Activated naive CD4-positive, alpha-beta T cell treated with anti-CD3 and anti-CD28 coated beads, Interleukin-2, amount 50 U/mL, for 72 hours (primary cell): ENCODE measurements at places on chromosomes 4 and X. TPM values are rescaled to one million over a fixed set of nuclear protein-coding genes. Genes with fewer than 3 reads are reported as not detected.
A peak's percentile ranks its signal among the peaks of the same experiment; 100 is the strongest.

DNA sequence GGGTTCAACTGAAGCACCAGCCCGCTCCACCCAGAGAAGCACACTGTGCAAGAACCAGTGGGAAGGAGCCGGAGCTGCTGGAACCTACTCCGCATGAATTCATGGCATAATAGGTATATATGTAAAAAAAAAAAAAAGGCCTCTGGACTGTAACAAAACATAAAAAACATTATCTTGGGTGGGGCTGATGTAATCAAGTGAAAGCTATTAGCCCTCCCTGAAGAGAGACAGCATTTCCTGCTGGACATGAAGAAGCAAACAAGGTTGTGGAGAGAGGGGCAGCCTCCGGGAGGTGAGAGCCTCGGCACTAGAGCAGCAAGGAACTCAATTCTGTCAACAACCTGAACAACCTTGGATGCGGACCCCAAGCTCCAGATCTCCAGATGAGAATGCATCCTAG is 50.7 kb downstream of the PLAC1 start:
- no peak for DNase-seq

DNA sequence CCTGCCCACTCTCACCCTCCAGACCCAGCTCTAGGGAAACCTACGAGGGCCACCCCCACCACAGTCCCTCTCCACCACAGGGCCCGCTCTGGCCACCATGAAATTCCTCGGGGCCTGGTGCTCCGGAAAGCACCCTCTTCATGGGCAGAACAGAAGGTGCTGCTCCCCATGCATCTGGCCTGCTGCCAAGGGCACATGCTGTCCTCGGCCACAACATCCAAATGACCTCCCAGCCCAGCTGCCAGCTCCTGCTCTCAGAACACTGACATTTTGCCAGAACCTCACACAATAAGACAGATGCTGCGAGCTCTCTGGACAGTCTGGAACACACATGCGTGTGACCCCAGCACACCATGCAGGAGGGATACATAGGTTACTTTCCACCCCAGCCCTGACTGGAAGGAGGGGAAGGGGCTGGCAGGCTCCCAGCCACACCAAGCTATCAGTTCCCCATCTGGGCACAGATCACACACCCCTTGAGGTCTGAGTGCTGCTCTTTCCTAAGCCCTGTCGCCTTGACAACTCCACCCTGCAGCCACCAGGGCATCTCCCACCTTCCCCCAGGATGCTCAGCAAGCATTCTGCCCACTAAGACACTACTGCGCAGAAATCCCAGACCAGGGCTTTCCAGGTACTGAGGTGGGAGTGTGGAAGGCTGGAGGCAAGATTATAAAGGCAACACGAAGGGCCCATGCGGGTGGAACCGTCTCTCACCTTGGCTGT is 5.8 kb downstream of the CCNQ start:
- no peak for DNase-seq

GRCh38 chr4:185772391-185773093 is 39.5 kb downstream of the SORBS2 start:
- no peak for DNase-seq

The POF1B gene
- total RNA-seq: not detected

DNA sequence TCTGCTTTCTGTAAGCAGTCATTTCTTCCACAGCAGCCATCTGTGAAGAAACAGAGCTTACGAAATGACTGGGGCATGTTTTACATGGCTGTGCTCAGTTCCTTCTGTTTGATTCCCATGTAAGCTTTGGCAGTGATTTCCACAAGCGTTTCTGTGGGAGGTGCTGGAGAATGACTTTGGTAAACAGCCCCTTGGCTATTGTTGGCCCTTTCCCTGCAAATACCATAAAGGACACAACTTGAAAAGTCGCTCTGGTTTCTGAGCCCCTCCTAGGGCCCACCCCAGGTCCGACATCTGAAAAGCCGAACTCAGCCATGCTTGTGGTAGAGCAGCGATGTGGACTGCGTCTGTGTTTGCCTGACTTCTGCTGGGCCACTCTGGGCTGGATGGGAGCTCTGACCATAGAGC is 3.7 kb downstream of the LIMCH1 start:
- no peak for DNase-seq

The WAS gene
- 93.0 TPM for total RNA-seq

GRCh38 chr4:71258323-71258722 is 80.5 kb upstream of the SLC4A4 start:
- no peak for DNase-seq

DNA sequence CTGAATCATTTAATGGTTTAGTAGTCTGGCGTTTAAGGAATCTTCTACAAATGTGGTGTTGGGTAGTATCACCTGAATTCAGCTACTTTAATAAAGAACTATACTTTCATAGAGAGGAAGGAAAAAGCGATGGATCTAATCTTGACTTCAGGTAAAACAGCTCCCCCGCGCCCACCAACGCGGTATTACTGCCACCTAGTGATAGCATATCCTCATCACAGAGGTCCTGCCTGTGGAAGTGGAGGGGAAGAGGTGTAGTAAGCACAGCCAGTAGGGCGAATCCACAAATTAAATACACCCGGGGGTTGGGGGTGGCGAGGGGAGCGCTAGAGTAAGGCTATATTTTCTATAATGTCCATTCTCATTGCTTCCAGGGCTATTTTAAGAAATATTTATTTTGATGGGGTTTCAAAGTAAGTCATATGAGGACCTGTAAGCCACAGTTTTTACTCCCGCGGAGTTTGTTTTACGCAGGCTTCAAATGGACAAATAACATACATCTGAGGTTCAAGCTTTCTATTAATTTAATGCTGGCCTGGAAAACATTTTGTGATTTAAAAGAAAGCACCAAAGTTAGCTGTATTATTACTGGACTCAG is 8.3 kb upstream of the DAPP1 start:
- DNase-seq: peak; percentile 63

- no peak for DNase-seq
These were observed 34.6 kb downstream of the COX18 start for GRCh38 chr4:73034896-73035295.

- no peak for DNase-seq
These were observed 59.6 kb downstream of the SEC24D start for GRCh38 chr4:118776157-118776954.
